ENCODE measurements at places on chromosomes 5 and 9.

- DNase-seq: no peak
These were observed 16.8 kb downstream of the NCS1 start for GRCh38 chr9:130188860-130189481.

GRCh38 chr5:62686692-62687091 is 108.1 kb downstream of the LRRC70 start:
- DNase-seq: no peak

DNA sequence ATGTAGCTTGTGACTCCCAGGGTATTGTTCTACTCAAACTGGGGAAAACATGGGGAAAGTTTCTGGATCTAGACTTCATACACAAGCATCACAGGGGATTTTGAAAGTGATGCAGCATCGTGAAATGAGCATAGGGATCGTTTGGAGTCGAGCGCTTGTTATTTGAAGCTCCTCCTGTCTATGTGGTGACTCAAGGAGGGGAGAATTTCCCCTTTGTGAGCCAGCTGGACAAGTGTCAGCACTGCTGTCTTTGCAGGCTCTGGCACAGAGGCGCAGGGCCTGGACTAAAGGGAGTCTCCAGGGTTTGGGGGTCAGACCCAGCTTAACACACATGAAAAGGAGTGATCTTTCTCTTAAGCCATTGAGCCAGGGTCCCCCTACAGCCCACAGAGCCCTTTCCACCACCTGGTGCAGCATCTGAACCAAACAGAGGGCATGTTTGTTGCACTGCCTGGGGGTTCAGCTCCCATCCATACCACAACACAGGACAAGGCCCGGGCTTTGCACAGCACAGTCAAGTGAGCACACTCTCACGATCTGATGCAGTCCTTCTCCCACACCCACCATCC is 51.0 kb downstream of the IRF1 start:
- peak; percentile 89 for DNase-seq

DNA sequence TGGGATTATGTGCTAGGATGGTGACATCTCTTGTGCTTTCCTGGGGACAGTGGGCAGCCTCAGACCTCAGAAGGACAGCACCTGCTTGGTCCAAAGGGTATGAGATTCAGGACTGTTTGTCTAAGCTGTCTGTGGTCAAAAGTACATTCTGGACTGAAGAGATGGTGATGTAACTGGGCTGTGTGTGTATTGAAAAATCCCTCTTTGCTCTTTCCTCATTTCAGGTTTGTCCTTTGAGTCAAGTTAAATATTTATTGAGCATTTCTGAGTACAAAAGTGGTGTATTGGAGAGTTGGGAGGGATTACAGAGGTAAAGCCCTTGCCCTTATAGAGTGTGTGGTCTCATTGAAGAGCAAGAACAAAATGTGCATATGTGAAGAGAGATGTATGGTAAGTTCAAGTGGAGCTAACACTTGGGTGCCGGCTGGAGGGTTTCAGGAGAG is 46.7 kb downstream of the RCL1 start:
- peak; percentile 16 for DNase-seq

DNA sequence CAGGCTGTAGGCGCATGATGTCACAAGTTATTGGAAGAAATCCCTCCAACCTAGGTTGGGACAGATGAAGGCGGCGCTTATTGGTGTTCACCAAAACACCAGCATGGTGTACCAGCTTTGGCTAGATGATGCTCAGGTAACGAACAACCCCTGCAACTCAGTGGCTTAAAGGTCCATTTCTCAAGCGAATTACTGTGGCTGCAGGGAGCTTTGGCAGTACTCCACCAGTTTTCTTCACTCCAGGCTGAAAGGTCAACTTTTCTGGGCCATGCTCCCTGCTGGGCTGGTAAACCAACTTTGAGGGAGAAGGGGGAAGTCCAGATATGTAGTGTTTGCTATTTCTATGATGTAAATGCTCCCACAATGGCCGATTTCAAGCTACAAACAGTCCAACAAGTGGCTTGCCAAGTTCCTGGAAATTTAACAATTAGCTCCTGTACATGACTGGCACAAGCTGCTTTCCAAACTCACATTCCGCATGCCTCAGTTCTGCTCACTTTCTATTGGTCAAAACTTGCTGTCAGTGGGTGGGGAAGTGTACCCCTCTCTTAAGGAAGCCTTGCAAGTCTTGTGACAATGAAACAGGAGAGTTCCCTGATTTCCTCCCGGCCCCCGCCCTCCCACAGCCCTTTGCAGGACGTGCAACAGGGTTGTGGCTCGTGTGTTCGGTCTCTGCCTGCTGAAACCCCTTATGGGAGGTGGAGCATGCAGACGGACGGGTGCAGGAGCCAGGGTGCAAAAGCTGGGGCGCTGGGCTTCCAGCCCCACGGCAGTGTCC is 588 bp upstream of the ZBED3 start:
- DNase-seq: no peak

DNA sequence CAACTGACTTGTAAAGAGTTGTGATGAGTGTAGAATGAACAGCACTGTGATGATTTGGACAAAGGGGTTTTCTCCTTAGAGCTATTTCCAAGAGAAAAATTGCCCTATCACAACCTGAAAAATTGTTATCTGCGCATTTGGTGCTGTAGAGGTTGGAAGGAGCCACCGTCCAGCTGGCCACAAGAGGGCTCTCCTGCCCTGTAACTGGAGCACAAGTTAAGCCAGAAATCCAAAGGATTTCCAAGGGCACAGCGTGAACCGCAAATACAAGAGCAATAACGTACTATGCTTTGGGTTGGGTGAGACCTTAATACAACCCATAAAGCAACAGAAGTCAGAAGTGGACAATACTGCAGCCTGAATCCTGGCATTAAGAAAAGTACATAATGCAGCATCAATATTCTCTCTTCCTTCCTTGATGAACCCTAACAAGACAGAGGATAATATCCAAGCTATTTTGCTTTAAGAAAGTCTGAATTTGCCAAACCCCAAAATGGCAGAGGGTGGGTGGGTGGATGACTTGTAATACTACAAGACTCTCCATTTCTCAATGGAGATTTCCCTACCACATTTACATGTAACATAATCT is 56.8 kb upstream of the SMIM32 start:
- peak; percentile 75 for DNase-seq
